ENCODE measurements at places on chromosomes 11 and 22.
A peak's percentile ranks its signal among the peaks of the same experiment; 100 is the strongest.

DNA sequence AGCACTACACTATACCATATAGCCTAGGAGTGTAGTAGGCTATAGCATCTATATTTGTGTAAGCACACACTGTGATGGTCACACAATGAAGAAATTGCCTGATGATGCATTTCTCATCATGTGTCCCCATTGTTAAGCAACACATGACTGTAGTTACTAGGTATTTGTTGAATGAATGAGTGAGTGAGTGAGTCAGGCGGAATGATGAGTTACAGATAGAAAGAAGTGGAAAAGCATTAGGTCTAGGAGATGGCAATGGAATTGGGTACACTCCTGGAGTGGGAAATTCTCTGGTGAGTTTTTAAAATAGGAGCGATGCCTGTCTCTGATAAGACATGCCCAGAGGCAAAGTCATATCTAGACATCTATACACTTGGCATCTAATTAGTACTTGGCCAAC, 160.5 kb upstream of the TBCEL start:
- no peak for DNase-seq

DNA sequence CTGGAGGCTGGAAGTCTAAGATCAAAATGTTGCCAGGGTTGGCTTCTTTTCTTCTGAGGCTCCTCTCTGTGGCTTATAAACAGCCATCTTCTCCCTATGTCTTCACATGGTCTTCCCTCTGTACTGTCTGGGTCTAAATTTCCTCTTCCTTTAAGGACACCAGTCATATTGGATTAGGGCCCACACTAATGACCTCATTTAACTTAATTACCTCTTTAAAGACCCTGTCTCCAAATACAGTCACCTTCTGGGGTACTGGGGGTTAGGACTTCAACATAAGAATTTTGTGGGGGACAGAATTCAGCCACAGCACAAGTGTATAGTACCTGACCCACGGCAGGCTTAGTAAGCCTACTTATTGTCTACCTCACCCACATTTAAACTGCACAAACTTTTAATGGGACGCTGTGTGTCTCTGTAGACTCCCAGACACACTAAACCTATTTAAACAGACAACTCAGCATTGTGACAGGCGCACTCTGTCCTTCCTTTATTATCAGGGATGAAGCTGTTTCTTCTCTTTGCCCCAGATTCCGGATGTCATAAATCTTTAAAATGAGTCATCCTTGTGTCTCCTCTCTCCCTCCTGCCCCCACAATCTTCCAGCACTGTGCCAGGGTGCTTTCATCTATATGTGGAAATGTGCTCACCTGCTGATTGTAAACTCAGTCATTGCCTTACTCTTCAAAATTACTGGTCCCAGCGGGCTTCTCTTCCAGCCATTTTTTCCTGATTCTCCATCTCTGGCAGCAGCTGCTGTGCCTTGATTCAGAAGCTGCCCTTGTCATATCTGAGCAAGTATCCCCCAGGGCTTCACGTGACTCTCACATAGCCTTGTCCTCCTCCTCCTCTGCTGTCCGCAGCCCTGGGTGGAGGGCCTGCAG, 5.4 kb upstream of the MAPK8IP1 start:
- DNase-seq: peak; percentile 25

DNA sequence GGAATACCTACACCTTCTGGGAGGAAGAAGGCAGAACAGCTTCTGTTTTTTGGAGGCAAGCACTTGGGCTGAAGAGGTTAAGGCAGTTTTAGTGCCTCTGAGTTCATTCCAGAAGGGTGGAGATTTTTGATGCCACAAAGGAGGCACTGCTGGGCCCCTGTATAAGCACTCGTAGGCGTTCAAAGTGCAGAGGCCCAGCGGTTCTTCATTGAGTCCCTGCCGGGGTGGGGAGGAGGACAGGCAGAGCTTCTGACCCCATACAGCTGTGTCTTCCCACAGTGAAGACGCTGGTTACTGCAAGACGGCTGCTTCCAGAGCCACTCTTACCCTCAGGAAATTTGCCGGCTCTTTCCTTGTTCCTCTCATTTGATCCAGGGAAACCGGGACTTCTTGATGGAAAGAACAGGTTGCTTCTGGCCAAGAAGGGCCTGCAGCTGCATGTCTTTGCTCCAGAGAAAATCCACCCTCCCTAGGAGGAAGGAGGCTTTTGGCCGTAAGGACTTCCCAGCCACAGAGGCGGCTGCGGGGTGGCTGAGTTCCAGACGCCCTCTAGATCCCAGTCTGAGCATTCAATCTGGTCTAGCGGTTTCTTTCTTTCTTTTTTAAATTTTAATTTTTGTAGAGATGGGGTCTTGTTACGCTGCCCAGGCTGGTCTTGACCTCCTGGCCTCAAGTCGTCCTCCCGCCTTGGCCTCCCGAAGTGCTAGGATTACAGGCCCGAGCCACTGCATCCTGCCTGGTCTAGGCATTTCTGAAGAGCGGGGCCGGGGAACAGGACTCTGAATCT, 9.4 kb downstream of the ADAMTS15 start:
- no peak for DNase-seq

DNA sequence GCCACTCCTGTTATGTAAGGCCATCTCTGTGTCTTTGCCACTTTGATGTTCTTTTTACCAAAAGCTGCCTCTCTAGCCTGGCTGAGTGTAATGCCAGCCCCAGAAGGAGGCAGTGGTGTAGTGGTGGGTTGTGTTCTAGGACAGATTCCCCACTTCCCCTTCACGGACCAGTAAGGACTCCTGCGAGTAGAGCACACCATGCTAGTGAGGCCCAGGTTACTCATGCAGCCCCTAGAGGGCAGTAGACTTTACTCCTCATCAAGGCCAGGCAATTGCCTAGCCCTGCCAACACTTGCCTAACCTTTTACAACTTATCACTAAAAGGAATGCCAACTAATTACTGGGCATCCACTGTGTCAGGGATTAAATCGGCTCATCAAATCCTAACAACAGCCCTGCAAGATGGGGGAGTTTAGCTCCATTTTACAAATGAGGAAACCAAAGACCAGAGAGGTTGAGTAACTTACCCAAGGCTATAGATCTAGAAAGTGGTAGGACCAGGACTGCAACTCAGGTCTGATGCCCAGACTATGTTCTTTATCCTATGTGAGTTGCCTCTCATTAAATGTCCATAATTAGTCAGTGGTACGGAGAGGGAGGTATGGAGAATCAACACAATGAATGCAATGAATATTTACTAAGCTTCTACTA, 75.3 kb downstream of the APIP start:
- no peak for DNase-seq

DNA sequence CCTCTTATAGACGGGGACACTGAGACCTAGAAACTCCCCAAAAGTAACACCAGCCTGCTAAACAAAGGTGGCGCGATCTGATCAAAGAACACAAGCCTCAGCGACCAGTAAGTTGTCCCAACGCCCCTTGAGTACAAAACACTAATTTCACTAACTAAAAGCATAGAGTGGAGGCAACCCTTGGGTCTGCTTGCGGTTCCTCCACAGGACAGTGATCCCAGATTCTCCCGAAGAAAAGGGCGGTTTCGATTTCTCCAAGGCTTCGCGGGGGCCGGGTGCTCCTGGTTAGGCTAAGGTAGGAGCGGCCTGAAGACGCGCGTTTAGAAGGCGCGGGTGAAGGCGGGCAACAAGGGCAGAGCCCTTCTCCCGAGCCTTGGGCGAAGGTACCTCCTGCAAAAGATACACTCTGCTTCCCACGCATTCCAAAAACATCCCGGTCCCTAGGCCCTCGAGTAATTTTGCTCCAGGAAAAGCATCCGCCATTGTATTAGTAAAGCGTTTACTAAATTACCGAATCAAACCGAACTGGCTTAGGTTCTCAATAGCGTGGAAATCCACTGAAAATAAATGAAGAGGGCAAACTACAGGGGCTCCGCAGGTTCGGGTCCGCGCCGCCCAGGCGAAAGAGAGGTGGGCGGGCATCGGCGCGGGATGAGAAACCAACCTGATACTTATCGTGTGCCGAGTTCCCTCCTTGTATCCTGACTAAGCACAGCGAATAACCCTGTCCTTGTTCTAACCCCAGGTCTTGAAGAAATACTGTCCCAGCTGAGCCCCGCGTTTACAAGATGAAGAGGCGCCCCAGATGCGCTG, 2.0 kb downstream of the WT1 start:
- no peak for DNase-seq

GRCh38 chr11:11449327-11449726, 96.3 kb upstream of the CSNK2A3 start:
- no peak for DNase-seq

- DNase-seq: no peak
These were observed 6.8 kb downstream of the AP2A2 start for GRCh38 chr11:932435-932834.
